Frontal cortex (tissue), 4 donors: ENCODE measurements at places on chromosomes 11 and 22. TPM values are rescaled to one million over a fixed set of nuclear protein-coding genes. Genes with fewer than 3 reads are reported as not detected.

GRCh38 chr22:29060251-29060869 lies 1.3 kb downstream of the C22orf31 start:
- DNase-seq, result no peak

MS4A3 gene
- 0.41 TPM for total RNA-seq

MPZL3 gene
- total RNA-seq, result 2.4 TPM

LARGE1 gene
- total RNA-seq, result 35.5 TPM

OR52N4 gene
- not detected for total RNA-seq

TTC38 gene
- total RNA-seq, result 6.5 TPM

- DNase-seq, result no peak
These were observed 15.6 kb upstream of the ARHGAP8 start for GRCh38 chr22:44736581-44737405.

SCN3B gene
- total RNA-seq, result 48.9 TPM

DNA sequence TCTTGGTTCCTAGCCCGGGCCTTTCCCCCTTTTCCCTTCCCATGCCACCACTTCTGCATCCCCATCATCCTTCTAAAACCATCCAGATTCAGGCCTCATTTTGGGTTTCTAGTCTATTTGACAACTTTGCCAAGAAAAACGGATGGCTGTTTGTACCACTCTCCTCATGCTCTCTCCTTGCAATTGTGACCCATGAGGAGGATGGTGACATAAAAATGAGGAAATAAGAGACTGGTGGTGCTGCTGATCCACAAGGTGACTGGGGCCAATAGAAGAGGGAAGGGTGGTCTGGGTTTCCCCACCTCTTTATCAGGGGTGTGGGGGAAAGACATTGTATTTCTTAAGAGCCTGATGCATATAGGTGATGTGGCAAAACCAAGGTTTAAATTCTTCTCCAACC lies 1.0 kb downstream of the MS4A4A start:
- no peak for DNase-seq

DNA sequence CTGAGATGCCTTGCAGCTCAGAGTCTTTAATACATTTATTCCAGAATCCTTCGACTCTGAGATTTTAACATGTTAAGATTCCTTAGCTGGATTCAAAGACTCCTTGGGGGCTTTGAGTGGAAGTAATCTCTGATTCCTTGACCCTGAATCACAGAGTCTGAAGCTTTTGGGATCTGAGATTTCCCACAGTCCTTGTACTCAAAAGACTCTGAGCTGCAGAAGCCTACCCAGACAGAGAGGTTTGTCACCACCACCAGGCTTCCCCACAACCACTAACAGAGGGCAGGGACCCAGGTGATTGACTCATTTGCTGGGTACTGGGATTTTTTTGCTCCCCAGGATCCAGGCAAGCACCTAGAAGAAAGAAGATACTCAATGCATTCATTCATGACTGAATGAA lies 1.4 kb upstream of the SERPINH1 start:
- no peak for DNase-seq
